ENCODE measurements at places on chromosomes 2 and 18.
A peak's percentile ranks its signal among the peaks of the same experiment; 100 is the strongest.

GRCh38 chr2:196613302-196613701 lies 26.2 kb upstream of the CCDC150 start:
- no peak for DNase-seq

GRCh38 chr2:237307474-237307873 lies 106.5 kb downstream of the COL6A3 start:
- no peak for DNase-seq

DNA sequence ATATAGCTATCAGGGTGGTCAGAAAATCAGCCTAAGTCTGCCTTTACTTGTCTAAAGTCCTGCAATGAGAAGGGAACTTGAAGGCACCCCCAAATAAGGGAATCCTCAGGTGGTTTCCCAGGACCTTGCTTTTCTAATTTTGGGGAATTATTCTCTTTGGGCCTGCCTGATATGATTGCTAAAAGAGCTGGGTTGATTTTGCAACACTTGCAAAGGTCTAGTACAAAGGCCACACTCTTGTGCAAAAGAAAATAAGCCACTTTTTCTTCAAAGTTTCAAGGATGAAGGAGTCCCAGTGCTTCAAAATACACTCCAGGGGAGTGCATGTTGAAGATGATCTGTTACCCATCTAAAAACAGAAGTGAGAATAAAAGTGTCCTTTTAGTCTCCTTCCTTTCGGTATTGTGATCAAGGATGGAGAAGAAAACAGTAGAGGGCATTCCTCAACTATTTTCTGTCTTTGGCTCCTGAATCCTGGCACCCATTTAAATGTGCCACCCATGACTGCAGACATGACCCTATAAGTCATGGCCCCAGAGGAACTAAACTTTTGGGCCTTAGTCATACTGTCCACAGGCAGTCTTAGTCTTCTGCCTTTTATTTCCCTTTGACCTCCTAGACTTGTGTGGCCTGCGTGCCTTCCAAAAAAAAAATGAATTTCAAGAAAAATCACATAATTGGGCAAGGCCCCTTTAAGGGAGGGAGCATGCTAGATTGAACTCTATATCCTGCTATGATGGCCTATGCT lies 5.1 kb downstream of the SULT1C3 start:
- no peak for DNase-seq

GRCh38 chr2:16319551-16320121 lies 346.0 kb downstream of the CYRIA start:
- no peak for DNase-seq

DNA sequence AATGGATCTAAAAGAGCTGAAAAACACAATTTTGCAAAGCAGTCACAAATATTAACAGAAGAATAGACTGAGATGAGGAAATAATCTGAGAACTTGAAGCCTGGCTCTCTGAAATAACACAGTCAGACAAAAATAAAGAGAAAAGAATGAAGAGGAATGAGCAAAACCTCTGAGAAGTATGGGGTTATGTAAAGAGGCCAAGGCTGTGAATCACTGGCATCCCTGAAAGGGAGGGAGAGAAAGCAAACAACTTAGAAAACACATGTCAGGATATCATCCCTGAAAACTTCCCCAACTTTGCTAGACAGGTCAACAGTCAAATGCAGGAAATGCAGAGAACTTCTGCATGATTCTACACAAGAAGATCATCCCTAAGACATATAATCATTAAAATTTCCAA lies 73.5 kb upstream of the LHCGR start:
- DNase-seq, result no peak

DNA sequence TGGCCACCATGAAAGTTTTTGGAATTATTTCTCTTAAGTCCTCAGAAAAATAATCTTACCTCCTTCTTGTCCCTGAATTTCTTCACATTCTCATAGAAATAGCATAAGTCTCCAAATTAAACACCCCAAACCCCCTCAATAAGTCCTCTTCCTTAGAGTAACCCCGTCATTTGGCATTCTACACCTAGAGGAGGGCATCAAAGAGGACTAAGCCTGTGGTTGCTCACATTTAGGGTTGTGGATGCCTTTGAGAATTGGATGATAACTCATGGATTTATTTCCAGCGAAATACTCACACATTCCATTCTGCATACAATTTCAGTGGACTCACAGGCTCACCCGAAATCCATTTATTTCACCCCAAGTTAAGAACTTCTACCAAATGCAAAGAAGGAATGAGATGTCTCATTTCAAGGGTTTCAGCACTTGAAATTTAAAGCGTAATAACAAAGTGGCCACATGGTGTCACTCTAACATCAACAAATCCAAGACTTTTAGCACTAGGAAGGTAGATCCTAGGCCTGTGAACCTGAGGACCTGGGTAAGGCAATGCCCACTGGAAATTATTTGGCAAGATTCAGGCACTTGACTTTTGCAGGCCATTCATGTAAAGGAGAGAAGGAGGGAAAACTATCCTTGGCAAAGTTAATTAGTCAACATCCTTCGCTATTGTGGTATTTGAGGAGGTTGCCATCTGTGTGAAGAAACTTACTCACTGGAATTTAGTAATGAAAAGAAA lies 24.6 kb downstream of the DYTN start:
- no peak for DNase-seq

GRCh38 chr18:25350489-25351251 lies 1.3 kb downstream of the ZNF521 start:
- peak; percentile 5 for DNase-seq

DNA sequence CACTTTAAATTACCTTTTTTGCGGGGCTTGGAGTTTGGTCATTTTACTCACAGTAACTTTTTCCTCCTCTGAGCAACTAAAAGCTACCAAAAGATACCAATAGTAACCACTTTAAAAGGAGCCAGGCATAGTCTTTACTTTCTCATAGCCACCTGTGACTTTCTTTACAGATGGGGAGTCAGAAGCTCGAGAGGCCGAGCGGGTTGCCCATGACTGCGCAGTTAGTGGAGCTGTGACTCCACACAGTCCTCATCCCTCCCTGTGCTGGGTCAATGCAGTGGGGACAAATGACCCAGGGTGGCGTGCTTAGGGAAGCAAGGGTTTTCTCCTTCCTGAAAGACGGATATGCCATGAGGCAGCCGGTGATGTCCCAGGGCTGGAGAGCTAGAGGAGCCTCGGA lies 11.9 kb downstream of the LCT start:
- DNase-seq, result no peak

- no peak for DNase-seq
Measured at GRCh38 chr2:231181860-231182512, 16.4 kb upstream of the ARMC9 start.

DNA sequence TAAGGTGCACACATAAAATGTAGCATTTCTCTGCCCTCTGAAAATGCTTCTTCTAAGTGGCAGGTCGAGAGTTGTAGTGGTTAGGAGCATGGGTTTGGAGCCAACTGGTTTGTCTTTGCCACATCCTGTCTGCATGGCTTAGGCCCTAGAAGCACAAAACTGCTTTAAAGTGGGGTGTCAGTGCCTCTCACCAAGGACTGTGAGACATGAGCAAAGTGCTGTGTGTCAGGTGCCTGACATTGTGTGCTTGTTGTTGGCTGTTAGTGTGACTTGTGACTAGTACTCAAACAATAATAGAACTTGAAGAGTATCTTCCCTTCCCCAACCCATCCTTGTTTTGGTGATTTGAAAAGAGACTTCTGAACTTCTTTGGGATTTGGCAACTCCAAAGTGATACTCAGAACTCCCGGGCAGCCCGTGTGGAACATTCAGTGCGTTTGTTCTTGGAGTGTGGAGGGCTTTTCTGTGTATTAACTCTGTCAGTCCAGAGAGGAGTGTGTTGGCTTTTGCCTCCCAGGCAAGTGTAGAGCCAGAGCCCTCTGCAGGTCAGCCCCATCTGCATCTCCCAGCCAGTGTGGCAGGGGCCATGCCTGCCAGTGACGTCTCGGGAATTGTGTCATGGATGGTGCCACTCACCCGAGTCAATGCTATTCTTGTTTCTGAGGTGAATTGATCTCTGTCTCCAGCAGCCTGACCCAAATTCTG lies 5.0 kb downstream of the MGAT5 start:
- DNase-seq, result peak; percentile 23

DNA sequence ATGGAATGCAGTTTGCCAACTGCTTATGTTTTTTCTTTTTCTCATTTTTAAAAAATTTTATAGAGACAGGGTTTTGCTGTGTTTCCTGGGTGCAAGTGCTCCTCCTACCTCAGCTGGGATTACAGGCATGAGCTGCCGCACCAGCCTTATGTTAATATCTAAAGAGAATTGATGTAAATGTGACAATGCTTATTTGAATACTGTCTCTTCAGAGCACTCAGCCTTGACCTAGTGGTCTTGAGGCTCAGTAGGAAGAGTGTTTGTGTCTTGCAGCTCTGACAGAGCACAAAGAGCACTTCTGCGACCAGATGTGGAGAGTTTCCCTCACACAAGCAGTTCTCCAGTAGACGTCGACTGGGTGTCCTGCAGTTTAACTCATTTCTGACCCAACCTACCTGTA lies 55.3 kb downstream of the ARHGEF4 start:
- DNase-seq, result no peak

DNA sequence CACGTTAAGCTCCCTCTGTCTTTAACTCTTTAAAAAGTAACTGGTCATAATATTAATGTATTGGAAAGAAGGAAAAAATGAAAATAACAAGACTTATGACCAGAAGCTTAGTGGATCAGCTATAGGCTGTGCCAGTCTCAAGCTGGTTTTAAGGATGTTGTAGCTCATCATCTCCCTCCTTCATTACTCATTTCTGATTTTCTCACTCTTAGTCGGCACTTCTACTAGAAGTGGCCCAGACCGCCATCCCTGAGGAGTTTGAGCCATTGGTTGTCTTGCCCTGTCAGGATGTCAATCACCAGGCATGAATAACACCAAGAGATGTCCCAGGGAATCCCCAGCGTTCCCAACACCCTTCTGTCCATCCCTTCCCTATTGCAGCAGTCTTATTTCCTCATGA lies 151.5 kb downstream of the ASXL3 start:
- no peak for DNase-seq

DNA sequence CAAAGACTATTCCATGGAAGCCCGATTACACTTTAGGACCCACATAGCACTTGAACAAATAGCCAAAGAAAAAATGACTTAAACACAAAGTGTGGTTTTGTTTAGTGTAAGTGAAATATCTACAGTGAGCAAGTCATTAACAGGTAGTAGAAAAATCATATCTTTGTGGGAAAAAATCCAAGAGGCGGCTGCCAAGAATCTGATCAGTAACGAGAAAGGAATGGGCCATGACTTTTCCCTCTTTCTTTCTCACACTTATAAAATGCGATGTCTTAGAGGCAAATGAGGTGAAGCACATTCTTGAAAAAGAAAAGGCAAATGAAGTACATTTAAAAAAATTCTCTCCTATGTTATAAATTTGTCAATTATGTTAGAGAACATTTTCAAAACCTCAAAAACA lies 12.9 kb upstream of the GEMIN6 start:
- no peak for DNase-seq

- no peak for DNase-seq
Measured at GRCh38 chr18:69401972-69402532, 1.4 kb downstream of the DOK6 start.

GRCh38 chr2:151381266-151381665 lies 23.9 kb downstream of the TNFAIP6 start:
- DNase-seq, result no peak

DNA sequence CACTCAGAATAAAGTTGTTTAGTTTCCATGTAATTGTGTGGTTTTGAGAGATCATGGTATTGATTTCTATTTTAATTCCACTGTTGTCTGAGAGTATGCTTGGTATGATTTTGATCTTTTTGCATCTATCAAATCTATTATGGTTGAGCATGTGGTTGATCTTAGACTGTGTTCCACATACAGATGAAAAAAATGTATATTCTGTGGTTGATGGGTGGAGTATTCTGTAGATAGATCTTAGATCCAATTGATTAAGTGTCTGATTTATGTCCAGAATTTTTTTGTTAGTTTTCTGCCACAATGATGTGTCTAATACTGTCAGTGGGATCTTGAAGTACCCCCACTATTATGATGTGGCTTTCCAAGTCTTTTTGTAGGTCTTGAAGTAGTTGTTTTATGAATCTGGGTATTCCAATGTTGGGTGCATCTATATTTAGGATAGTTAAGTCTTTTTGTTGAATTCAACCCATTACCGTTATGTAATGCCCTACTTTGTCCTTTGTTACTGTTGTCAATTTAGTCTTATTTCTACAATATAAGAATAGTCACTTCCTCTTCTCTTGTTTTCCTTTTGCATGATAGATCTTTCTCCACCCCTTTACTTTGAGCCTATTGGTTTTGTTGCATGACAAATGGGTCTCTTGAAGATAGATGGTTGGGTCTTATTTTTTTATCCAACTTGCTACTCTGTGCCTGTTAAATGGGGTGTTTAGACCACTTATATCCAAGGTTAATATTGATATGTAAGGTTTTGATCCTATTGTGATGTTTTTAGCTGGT lies 101.8 kb downstream of the TRABD2A start:
- DNase-seq, result no peak
